ENCODE measurements at places on chromosomes 11 and 22.
A peak's percentile ranks its signal among the peaks of the same experiment; 100 is the strongest.

- DNase-seq: no peak
Observed at GRCh38 chr11:6708876-6709275, 25.7 kb upstream of the MRPL17 start.

GRCh38 chr11:118310271-118310670, 5.7 kb downstream of the CD3E start:
- no peak for DNase-seq

DNA sequence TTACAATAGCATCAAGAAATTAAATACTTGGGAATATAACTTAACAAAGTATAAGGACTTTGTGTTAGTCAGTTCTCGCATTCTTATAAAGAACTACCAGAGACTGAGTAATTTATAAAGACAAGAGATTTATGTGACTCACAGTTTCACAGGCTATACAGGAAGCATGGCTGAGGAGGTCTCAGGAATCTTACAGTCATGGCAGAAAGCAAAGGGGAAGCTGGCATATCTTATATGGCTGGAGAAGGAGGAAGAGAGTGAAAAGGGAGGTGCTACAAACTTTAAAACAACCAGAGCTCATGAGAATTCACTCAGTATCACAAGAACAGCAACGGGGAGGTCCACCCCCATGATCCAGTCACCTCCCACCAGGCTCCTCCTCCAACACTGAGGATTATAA, 32.0 kb upstream of the CCDC134 start:
- peak; percentile 45 for DNase-seq

DNA sequence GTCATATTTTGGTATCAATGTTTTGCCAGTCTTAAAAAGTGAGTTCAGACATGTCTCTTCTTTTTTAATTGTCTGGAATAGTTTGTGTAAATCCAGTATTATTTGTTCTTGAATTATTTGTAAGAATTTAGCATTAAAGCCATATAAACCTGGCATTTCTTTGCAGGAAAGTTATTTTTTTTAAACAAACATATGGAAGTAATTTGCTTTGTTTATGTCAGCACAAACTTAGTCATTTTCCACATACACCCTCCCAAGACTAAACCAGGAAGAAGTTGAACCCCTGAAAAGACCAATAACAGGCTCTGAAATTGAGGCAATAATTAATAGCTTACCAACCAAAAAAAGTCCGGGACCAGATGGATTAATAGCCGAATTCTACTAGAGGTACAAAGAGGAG, 9.1 kb upstream of the CCDC81 start:
- no peak for DNase-seq

- DNase-seq: no peak
Observed at GRCh38 chr11:68326334-68327215, 14.2 kb downstream of the LRP5 start.

GRCh38 chr11:30489511-30489910, 96.6 kb downstream of the MPPED2 start:
- no peak for DNase-seq

DNA sequence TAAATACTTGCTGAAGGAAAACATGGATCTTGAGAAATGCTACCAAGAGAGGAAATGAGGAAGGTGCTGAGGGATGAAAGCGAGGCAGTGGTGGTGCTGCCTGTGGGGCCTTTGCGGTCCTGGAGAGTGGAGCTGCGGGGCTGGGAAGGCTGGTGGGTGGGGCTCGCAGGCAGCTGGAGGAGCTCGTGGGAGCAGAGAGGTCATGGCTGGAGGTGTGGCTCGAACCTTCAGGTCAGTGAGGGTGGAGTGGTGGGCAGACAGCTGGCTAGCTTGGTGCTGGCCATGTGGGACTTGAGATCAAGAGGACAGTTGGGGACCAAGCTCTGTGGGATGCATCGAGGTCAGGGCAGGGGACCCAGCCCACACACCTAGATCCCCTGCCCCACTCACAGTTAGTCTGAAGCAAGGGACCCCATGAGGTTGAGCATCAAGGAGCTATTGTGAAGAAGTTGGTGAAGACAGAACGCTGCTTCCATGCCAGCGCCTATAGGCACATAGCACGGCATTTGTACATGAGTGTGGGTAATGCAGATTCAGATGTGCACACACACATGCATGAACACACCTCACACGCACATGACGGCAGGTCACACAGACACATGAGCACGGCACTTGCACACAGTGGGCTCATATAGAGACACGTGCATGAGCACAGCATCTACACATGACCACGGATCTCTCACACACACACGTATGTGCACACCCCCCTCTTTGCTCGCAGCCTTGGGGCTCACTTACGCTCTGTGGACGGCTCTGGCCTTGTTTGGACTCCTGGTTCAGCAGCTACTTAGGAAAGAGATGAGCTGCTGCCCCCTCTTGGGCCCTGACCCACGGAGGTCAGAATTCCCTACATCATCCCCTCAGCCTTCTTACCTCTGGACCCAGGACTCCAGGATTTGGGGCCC, 30.4 kb downstream of the SHANK3 start:
- DNase-seq: no peak

GRCh38 chr22:36056980-36057379, 28.4 kb upstream of the RBFOX2 start:
- no peak for DNase-seq

DNA sequence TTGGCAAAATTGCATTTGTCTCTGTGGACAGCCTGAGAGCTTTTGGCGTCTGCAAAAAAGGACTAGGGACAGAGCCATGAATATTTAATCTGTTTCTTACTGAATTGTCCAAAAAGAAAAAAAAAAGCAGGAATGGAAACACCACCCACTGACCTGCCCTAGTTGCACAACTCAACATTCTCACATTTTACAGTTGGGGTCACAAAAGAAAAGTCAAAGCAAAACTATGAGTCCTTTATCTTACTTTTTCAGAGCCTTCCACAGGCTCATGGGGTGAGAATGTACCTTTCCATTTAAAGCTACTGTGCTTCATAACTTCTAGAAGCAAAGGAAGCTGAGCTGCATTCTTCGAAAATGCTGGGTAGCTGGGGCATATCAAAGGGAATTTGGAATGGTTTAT, 225.7 kb downstream of the FAM76B start:
- DNase-seq: no peak

DNA sequence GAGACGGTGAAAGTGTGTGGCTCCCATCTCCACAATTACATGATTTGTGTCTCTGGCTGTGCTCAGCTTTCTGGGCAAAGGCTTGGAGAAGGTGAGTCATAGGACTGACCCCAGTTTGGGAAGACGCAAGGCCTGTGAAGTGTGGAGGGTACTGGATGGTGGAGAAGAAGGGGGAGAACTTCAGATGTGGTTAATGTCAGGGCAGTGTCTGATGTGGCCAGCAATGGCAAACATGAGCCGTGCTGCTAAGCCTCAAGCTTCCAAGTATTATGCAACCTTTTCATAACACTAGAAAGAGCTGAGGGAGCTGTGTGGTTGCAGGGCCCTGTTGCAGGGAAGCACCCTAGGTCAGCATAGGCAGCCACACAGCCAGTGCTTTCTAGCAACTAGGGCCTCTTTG, 110.9 kb downstream of the NTM start:
- DNase-seq: no peak

DNA sequence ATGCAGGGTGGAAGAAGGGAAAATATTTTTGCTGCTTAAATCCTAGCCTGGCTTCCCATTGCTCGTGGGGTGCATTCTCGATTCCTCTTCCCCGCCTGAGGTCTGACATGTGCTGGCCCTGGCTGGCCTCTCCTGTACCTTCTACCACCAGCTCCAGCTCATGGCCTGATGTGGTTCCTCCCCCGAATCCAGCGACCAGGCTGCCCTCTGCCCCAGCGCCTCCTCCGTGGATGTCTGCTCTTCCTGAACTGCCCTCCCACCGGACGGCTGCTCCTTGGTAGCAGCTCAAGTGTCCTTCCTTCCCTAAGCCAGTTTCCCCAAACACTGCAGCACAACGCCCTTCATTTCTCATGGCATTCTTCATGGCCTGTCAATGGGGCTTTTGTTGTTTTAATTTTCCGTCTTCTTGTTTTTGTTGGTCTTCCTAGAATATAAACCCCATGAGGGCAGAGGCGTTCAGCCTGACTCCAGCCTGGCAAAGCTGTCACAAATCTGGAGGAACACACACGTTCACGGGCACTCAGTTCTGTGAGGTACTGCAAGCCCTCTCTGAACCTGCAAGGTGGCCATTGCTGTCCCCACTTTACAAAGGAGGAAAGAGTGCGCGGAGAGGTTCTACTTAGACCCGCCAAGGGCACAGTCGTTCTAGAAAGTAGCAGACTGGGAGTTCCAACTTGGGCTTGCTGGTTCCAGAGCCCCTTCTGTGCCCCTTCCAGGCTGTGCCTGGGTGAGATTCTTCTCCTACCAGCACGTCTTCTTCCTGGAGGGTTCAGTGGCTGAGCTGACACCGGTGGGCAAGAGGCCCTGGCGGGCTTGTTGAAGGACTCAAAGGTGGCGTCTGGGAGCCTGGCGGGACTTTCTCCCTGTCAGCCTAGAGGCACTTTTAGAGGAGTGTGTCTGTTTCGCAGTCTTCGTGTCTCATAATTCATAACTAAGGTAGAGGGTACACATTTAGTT, 953 bp upstream of the LRP5 start:
- DNase-seq: no peak

GRCh38 chr11:87966694-87967093, 208.5 kb downstream of the RAB38 start:
- no peak for DNase-seq

DNA sequence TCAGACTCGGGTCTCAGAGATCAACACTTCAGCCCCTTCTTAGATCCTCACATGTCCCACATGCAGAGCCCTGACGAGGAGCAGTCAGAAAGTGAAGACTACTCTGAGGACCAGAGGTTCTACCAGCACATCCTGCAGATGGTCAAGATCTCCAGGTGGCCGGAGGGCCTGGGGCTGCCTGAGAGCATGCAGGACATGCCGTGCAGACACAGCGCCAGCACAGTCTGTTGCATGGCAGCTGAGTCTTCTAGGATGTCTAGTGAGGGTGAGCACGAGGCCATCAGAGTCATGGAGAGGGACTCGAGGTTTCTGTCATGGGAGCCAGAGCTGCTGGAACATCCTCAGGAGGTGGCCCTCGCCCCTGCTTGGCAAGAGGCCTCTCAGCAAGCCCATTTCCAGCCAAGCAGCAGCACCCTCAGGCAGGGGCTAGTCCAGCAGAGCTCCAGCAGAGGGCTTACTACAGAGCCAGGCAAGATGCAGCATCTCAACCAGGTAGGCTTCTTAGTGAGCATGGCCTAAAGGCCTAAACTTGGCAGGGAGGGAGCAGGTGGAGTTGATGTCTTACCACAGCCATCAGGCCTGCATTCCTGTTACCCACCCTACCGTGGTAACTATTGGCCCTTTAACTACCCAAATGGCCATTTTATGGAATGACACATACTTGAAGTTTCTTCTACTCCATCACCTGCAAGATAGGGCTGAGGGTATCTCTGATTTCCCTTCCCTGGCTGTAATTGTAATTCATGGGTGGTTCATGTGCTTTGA, 28.7 kb downstream of the CEP164 start:
- no peak for DNase-seq

DNA sequence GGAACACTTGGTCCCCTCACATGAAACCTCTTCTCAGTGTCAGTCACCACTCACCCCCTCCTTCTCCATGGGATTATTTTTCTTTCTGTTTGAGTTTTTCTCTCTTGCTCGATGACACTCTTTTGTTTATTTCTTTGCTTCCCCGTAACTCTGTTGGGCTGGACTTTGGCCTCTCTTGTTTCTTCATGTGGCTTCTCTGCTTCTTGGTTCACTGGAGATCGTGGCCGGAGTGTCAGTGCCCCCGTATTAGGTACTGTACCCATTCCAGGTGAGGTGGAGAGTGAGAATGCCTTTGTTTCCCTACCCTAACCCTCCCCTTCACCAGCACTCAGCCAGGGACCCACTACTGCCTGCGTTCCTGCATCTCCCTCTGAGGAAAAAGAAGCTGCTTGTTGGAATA, 32.5 kb downstream of the CYB5R2 start:
- no peak for DNase-seq

GRCh38 chr11:445765-446588, 4.1 kb upstream of the PTDSS2 start:
- DNase-seq: no peak

GRCh38 chr11:76742902-76743301, 40.3 kb upstream of the TSKU start:
- no peak for DNase-seq

DNA sequence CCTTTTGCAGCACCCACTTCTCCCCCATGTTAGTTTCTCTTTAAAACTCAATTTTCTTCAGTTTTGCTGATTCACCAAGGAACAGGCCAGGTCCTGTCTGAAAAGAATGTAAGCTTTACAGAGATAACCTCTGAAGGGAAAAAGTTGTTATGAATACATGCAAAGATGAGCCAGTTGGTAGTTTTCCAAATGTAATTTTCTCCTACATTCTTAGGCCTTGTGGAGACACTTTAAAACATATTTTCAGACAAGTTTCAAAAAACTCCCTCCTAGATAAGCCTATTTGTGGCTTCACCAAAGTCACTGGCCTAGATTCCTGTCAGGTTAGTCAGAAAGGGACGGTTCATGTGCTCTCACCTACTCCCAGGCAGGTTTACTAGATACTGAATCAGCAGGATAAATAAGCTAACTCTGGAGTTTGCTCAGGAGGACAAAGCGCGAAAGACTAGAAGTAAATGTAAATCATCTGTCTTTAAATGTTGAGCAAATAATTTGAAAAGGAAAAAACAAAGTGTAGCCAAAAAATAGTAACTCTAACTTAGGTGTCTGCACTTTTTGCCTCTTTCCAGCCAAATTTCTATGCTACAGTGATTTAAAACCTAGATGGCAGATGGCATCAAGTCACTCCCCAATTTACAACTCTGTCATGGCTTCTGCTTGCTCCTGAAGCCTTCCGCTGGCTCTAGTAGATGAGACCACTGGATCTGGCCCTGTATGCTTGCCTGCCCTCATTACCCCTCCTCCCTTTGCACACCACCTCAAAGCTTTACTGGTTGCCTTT, 4.9 kb upstream of the ATP6V1E1 start:
- no peak for DNase-seq

Measured in CD4-positive, alpha-beta T cell treated with Interleukin-1 beta for 1 hour (primary cell).